Fibroblast of villous mesenchyme (primary cell): ENCODE measurements at places on chromosomes 7 and 10.
A peak's percentile ranks its signal among the peaks of the same experiment; 100 is the strongest.

DNA sequence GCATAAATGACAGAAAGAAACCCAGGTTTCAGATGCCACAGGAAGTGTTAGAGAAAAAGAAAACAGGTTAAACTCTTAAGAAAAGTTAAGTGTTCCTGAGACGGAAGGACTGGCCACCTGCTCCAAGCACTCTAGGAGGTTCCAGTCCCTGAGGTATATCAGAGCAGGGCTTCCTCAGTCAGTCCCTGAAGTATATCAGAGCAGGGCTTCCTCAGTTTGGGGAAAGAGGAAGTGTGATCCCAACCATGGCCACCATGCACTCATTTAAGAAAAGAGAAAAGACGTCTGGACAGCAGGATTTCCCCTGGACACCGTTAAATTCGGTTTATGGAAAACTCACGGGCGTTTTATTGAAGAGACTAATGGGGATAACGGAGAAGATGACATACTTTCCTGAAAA is 133.4 kb upstream of the PFKP start:
- DNase-seq = no peak

GRCh38 chr10:7318836-7319235 is 92.0 kb downstream of the SFMBT2 start:
- no peak for DNase-seq

- no peak for DNase-seq
Observed at GRCh38 chr7:99061001-99061776, 82.7 kb downstream of the SMURF1 start.

DNA sequence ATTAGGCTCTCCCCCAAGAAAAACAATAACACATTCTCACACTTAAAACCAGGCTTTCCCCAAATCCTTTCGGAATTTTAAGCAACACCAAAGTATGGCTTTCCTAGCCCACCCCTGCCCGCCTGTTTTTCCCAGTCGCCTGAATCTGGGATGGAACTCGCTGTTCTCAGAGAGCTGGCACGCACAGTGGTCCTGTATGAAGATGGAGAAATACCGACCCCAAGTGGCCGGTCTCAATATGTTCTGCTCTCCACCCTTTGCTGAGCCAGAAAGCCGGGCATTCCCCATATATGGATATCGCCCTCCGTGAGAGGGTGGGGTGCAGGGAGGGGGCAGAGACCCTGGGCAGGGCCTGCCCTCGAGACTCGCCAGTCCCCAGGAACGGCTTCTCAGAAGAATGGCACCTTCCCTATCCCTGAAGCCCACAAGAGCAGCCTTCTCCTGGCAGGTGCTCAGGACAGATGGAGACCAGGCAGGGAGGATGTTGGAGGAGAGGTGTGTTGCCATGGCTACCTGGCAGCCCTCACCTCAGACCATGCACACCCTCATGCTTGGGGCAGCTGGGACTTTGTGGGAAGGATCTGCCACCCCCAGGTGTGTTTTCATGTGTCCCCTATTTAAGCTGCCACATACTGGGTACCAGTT is 3.4 kb downstream of the TACR2 start:
- peak; percentile 76 for DNase-seq

DNA sequence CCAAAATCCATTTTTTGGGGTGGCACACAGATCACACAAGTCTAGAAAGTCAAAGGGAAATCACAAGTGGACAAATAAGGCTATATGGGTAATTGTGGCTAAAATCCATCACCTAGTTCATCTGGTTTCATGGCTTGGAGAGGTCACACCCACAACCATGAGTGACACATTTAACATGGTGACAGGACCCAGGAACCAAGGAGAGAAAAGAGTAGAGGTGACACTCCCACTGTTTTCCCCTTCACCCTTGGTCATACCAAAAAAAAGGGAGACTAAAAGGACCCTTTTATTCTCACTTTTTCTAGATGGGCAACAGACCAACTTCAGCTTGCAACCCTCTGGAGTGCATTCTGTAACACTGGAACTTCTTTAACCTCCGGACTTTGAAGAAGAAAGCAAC is 46.2 kb upstream of the ZNF107 start:
- DNase-seq = no peak

DNA sequence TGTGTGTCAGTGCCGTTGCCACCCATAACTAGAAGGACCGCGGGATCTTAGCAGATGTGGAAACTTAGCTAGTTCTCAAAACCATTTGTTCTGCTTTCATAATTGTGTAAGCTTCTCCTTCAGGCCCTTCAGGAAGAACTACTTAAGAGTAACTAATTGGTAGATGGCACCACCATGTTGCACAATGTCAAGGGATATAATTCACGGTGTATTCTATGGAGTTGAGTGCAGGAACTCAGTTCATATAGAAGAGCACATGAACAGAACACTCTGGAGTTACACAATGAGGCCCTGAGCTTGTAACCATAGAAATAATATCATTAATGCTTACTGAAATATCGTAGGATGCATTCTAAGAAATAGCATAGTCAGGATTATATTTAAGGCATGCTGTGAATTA is 126.5 kb upstream of the GAD2 start:
- DNase-seq = no peak

GRCh38 chr7:117664047-117664446 is 184.2 kb downstream of the CFTR start:
- DNase-seq = no peak
